ENCODE measurements at places on chromosomes 11 and 22.

- no peak for DNase-seq
Measured at GRCh38 chr11:70788248-70789022, 390.1 kb downstream of the CTTN start.

GRCh38 chr11:64153812-64154211 lies 12.1 kb downstream of the MACROD1 start:
- no peak for DNase-seq

GRCh38 chr11:132586801-132587200 lies 945.5 kb downstream of the OPCML start:
- DNase-seq, result no peak

GRCh38 chr11:73518195-73518594 lies 79.7 kb downstream of the FAM168A start:
- DNase-seq, result no peak

GRCh38 chr11:19767627-19768151 lies 55.1 kb downstream of the NAV2 start:
- no peak for DNase-seq

DNA sequence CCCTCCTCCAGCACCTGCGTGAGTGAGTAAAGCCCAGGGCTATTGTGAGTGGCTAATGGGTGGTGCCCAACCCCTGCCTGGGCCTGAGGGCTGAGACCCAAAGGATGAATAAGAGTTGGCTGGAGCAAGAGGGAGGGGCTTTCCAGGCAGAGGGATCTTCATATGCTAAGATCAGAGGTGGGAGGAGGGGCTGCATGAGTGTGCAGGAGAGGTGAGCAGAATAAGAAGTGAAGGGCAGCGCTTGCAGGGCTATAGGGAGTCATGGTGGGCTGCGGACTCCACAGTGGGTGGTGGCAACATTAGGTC lies 3.9 kb downstream of the EMID1 start:
- no peak for DNase-seq

DNA sequence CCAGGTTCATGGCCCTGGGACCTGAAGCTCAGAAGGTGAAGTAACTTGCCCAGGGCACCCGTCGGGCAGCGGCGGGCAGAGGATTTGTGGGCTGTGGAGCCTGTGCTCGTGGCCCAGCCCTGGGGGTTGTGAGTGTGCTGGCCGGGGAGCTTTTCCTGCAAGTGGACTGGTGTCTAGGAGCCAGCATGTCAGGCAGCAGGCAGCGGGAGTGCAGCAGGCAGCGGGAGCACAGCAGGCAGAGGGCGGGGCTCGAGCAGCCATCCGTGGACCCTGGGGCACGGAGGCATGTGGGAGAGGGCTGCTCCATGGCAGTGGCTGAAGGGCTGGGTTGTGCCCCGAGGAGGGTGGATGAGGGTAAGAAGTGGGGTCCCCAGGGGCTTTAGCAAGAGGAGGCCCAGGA lies 72.7 kb upstream of the PPP6R3 start:
- DNase-seq, result no peak

GRCh38 chr11:14687456-14687855 lies 43.9 kb downstream of the PDE3B start:
- no peak for DNase-seq

GRCh38 chr22:42414565-42415303 lies 17.5 kb downstream of the NFAM1 start:
- no peak for DNase-seq

GRCh38 chr22:38981005-38981991 lies 849 bp upstream of the APOBEC3B start:
- DNase-seq, result no peak

- no peak for DNase-seq
Measured at GRCh38 chr22:48926136-48926535, 901.5 kb downstream of the BRD1 start.

DNA sequence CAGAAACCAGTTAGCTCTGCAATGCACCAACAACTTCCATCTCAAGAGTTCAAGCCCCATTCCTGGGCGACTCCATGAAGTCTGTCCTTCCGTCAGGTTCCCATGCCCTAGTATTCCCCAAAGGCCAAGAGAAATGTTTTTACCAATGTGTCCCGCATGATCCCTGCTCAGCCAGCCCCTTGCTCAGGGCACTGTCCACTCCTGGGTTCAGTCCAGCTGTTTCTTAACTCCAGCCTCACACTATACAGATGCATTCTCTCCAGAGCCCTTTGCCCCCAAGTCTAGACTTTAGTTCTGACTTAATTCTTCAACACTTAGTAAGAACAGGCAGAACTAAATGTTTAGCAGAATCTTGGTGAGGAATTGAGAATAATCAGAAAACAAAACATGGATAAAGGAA lies 497.5 kb downstream of the SOX6 start:
- no peak for DNase-seq

DNA sequence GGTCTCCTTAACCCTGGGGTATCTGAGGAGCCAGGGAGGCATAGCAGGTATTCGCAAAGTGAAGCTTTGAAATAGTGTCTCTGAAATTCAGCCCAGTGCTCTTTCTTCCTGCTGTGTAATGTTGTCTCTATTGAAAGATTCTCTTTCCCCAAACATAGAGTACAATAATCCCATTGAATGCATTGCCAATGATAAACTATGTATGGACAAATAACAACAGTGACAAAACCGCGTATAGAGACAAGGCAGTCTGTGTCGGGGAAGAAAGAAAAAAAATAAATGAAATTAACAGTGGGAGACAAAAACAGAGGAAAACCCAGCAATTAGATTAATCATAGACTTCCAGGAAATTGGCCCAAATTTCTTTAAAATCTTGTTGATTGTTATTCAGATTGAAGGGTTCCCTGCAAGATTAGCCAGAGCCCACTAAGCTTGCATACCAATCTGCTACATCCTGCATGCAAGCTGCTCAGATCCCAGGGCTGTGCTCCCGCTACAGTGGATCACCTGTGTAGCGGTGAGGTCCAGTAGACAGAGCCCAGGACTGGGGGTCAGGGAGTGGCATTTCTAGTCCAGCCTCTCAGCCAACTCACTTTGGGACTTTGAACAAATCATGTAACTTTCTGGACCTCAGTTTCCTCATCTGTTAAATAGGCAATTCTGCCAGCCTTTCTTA lies 492.8 kb downstream of the INSC start:
- DNase-seq, result no peak

- no peak for DNase-seq
Measured at GRCh38 chr11:92131289-92131865, 93.2 kb upstream of the FAT3 start.

DNA sequence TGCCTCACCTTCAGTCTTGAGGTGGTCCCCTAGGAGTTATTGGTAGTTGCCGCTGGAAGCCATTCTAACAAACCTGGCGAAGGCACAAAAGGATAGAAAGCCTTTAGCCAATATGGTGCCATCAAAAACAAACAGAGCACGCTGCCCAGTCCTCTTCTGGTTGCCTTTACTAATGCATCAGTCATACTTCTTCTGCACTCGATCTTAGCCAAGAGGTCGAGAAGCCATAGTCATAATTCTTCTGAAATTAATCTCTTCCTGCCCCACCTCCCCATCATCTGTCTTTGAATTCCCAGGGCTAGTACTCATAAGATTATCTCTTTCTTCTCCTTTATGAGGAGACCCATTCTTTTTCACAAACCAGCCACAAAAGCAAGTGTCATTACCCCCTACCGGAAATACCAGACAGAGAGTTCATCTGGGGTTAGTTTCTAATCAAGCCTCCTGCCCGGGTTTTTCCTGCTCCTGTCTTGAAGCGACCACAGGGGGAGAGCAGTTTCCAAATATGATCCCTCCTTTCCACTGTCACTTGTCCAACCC lies 21.4 kb upstream of the EHF start:
- DNase-seq, result no peak

- DNase-seq, result no peak
Measured at GRCh38 chr11:28596816-28597215, 488.6 kb downstream of the METTL15 start.

DNA sequence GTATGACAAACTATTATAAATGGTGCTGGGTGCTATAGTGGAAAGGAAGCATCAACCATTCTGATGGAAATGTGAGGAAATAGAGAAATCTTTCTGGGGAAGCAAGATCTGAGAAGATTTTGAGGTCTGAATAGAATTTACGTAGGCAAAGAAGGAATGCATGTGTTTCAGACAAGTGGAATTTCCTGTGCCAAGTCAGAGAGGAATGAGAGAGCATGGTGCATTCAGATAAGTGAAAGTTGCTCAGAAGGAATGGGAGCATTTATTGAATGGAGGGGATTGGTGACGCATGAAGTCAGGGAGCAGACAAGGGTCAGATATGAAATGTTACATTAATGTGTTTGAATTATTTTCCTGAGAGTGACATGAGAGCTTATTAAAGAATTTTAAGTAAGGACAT lies 725.5 kb downstream of the METTL15 start:
- DNase-seq, result no peak

- DNase-seq, result no peak
Measured at GRCh38 chr11:28649922-28650321, 541.7 kb downstream of the METTL15 start.

- DNase-seq, result no peak
Measured at GRCh38 chr22:17104336-17104935, 16.7 kb downstream of the TMEM121B start.

- DNase-seq, result no peak
Measured at GRCh38 chr11:109439684-109440083, 17.7 kb downstream of the C11orf87 start.

GRCh38 chr11:118358071-118358470 lies 1.3 kb upstream of the UBE4A start:
- no peak for DNase-seq

- no peak for DNase-seq
Measured at GRCh38 chr11:131815590-131815989, 445.2 kb downstream of the NTM start.

DNA sequence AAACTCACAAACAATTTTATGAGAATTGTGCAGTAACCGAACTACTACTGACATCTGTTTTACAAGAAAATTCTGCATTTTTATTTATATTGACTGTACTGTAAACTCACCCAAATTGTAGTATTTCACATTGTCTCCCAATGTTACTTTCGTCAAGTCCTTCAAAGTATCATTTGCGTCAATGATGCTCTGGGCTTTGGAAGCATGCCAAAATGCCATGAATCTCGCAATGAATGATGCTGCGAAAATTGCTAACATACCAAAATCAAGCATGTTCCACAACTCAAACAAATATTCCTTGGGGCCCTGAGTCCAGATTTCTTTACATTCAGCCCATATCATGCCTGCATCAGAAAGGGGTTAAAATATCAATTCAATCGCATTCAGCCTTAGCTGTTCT lies 107.6 kb downstream of the TRPC6 start:
- no peak for DNase-seq

DNA sequence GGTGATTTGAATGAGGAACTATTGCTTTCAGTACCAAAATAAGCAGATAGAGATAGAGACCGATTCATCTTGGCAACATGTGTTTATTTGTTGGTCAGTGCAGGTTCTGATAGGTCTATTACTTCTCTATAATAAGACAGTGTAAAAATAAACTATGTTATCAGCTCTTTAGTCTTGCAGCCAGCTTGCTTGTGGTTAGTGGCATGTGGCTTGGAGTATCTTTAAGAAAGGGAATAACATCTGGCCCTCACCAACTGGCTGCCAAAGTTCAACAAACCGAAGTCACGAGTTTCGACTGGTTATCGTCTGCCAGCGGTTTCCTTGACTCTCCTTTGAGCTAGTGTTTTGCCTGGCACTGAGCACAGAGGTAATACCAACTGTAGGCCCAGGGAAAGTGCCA lies 71.8 kb downstream of the CTTN start:
- DNase-seq, result no peak

DNA sequence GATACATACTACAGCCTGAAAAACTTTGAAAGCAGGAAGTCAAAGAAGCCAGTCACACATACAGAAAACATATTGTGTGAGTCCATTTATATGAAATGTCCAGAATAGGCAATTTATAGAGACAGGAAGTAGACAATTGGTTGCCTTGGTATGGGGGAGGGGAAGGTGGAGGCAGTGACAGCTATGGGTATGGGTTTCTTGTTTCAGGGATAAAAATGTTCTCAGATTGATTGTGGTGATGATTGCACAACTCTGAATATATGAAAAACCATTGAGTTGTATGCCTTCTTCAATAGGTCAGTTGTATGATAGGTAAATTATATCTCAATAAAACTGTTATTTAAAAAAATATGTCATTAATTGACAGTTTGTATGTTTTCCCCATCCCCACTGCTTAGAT lies 137.6 kb downstream of the SNX19 start:
- no peak for DNase-seq

DNA sequence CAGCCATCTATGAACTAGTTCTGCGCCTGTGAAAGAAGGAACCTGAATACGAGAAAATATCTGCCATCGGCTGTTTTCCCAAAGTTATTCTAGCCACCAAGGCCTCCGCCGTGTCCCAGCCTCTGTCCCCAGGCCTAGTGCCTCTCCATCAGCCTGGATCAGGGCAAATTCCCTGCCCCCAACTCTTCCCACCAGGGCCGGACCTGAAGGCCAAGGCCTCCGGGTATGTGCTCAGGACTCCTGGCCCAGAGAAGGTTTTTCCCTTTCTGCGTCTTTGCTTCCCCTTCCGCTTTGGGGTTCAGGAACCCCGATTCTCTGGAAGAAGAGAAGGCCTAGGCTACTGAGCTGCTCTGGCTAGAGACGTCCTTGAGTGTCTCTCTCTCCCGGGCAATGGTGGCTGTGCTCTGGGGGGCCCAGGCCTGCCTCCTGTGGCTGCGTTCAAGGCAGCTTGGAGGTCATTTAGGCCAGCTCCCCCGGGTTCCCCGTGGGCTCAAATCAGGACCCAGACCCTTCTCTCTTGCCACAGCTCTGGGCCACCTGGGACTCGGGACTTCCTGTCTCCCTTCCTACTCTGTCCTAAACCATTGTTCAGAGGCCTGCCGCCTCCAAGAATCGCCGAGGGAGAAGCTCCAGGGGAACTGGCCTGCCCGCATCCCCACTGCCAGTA lies 1.6 kb downstream of the ALX4 start:
- no peak for DNase-seq

DNA sequence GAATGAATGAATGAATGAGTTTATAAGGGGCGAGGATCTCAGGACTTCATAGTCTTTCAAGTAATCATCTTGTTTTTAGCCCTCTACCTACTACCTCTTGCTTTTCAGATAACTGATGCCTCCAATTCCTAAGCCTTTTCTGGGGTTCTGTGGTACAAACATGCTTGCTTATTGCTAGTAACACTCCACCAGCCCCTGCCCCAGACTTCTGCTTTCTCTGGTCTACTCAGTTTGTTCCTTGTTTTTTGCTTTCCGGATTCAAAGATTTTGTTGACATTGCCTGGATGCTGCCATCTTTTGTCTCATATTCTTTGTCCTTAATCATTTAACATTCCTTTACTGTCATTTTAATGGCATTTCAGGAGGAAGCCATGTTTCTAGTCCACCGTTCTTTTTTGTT lies 8.9 kb upstream of the TMEM9B start:
- no peak for DNase-seq
